ENCODE measurements at places on chromosomes 5 and 9.
A peak's percentile ranks its signal among the peaks of the same experiment; 100 is the strongest.

DNA sequence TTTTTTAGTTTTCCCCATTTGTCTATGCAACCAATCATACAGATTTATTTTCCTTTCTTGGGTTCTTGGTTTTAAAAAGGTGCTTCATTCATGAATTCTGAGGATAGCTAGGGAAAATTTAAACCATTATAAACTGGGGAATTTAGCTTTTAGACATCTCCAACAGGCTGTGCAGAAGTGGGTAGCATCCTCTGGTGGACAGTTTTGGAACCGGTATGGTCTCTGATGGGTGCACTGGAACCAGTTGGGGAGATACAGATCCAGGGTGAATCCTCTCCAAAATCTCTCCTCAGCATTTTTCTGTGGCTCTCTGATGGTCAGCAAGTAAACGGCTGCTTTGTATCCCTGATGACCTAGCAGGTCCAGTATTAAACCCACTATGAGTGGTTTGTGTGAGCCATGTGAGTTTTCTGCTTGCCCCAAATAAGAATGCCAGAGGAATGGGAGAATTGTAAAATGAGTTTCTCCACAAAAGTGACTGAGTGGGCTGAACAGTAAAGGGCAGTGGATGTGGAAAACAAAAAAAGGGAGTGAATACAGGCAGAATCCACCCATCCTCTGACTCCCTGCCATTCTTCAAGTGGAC, 9.1 kb upstream of the DNAJC25 start:
- no peak for DNase-seq

- no peak for DNase-seq
Observed at GRCh38 chr5:173534664-173535063, 81.8 kb downstream of the BOD1 start.

GRCh38 chr9:124754289-124754688, 16.8 kb downstream of the NR6A1 start:
- no peak for DNase-seq

- DNase-seq = no peak
Observed at GRCh38 chr9:1005043-1005667, 28.7 kb downstream of the DMRT3 start.

- DNase-seq = peak; percentile 41
Observed at GRCh38 chr9:89593727-89594427, 10.9 kb upstream of the GADD45G start.

GRCh38 chr9:38344566-38345324, 47.8 kb upstream of the ALDH1B1 start:
- DNase-seq = no peak

GRCh38 chr5:109852371-109853155, 162.8 kb downstream of the MAN2A1 start:
- no peak for DNase-seq

- no peak for DNase-seq
Observed at GRCh38 chr5:11780641-11781345, 123.5 kb downstream of the CTNND2 start.

GRCh38 chr9:88628811-88629210, 93.8 kb downstream of the NXNL2 start:
- DNase-seq = no peak

DNA sequence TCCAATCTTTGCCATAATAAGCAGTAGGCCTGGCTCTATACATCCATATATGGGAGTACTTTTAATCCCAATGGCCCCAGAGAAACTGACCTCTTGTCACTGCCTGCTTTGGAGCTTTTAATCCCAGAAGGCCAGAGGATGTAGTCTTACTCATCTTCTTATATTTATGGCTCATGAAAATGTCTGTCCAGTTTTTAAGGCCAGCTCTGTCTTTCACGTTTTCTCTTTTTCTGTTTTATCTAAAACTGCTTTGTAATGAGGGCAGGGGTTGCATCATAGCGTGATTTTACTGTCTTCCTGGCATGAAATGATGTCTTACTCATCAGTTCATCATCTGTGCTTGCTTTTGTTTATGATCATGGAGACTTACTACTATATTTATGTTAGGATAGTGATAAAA, 1094.9 kb downstream of the MAT2B start:
- DNase-seq = no peak

DNA sequence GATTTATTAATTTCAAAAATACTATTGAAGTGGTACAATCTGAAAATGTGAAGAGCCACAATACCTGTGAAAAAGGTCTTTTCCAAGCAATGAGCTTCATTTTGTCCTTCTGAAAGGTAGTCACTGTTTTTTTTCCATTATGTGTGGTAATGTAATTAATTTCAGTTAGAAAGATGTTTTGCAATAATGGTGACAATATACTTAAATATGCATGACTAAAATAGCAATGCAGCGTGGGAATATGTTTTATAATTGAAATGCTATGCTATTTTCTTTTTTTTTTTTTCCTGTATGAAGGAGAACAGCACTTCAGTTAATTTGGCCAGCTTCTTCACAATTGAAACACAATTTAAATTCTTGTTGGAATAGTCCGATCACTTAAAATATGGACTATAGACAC, 41.9 kb downstream of the NPR3 start:
- no peak for DNase-seq

GRCh38 chr9:86413971-86414880, 60.0 kb upstream of the TUT7 start:
- no peak for DNase-seq

DNA sequence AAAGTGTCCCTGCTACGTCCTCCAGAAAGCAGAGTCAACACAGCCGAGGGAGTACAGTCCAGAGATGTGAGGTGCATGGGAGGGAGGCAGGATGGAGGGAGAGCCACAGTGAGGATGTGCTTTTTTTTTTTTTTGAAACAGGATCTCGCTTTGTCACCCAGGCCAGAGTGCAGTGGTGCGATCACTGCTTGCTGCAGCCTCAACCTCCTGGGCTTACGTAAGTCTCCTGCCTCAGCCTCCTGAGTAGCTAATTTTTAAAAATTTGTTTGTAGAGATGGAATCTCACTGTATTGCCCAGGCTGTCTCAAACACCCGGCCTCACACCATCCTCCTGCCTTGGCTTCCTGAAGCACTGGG, 33.2 kb upstream of the ALDH1B1 start:
- DNase-seq = no peak

- no peak for DNase-seq
Observed at GRCh38 chr9:131691969-131692611, 47.8 kb downstream of the RAPGEF1 start.

GRCh38 chr5:153211076-153211475, 279.4 kb upstream of the GRIA1 start:
- no peak for DNase-seq

- DNase-seq = no peak
Observed at GRCh38 chr5:118553662-118554061, 434.7 kb downstream of the DTWD2 start.

- no peak for DNase-seq
Observed at GRCh38 chr5:38134810-38135209, 123.5 kb upstream of the EGFLAM start.

- no peak for DNase-seq
Observed at GRCh38 chr5:16178745-16179372, 732 bp downstream of the MARCHF11 start.

GRCh38 chr9:124857533-124858162, 4.1 kb downstream of the RPL35 start:
- DNase-seq = no peak

All from activated CD4-positive, CD25-positive, alpha-beta regulatory T cell (primary cell).